GM12878 (cell line): ENCODE measurements at places on chromosomes 4 and X. TPM values are rescaled to one million over a fixed set of nuclear protein-coding genes. Genes with fewer than 3 reads are reported as not detected.

DNA sequence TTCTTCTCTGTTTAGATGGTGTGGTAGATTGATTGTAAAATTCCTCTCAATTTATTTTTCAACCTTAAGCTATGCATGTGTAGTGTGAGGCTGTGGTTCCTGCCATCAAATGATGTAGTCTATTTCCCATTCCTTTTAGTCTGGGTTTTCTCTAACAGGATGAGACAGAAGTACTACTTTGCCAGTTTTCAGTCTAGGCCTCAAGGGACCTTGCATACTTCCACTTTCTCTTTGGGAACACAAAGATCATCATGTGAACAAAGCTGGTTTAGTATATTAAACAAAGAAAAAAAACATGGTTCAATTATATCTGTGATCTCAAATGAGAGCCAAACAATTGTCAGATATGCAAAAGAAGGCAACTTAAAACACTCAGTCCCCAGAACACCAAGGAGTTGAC lies 1284.0 kb downstream of the RAPGEF2 start:
- H3K27me3 ChIP-seq: no peaks in the 10 kb centered on the region
- H3K27ac ChIP-seq: no peak overlapping the region
- DNase-seq: no peak
- H3K4me1 ChIP-seq: no peaks in the 10 kb centered on the region
- H3K4me3 ChIP-seq: no peak overlapping the region
- no peaks in the 10 kb centered on the region for H3K36me3 ChIP-seq

DNA sequence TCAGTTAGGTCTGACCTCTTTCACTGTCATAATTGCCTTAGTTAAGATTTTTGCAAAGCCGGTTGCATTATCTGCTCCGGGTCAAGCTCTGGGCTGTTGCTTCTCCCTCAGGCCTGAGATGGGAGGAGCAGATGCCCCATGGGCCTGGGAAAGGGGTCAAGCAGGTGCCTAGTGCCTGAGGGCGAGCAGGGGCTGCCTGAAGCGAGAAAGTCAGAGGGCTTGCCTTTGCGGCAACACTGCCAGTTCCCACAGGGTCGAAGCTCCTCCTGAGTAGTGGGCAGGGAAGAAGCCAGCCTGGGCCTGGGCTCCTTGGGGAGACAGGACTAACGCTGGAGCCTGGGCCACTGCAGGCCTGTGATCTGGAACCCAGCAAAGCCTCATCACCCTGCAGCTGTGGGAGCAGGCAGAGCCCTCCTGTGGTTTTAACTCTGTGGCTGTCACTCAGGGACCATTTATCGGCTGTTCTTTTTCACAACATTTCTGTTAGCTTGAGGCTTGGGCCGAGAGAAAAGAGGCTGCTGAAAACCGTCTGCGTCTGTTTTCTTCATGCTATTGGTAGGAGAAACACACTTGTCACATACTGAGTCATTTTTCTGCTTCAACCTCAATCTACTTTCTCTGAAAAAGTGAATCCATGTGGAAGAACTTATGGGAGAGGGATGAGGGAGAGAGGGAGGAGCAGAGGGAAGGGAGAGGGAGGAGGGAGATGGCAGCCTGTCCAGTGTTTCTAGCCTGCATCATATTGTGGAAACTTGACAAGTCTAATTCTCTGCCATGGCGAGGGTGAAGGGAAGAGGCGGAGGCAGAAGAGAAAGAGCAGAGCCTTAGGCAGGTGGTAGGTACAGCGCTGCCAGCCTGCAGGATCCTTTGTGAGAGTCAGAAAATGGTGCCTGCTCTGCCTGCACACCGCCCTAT lies 68.4 kb downstream of the RHOH start:
- no peaks in the 10 kb centered on the region for H3K36me3 ChIP-seq
- H3K4me3 ChIP-seq: no peak overlapping the region
- H3K27ac ChIP-seq: no peak overlapping the region

Gene SLC16A2
- 0.08 and 0.13 TPM in 2 replicates for total RNA-seq

Gene NHSL2
- 0.05 TPM in 2 replicates for total RNA-seq
